NCI-H446 (cell line): ENCODE measurements at places on chromosomes 6 and 20.
A peak's percentile ranks its signal among the peaks of the same experiment; 100 is the strongest.

DNA sequence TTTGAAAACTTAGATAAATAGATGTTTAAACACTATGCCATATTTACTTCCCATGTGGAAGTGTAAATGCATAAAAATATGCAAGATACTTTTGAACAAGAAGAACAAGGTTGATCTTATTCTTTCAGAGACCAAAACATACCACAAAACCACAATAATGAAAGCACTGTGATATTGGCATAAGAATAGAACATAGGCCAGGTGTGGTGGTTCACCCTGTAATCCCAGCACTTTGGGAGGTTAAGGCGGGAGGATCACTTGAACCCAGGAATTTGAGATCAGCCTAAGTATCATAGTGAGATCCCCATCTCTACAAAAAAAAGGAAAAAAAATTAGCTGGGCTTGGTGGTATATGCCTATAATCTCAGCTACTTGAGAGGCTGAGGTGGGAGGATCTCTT lies 66.5 kb downstream of the KCNS1 start:
- no peak for DNase-seq

- DNase-seq: no peak
These were observed 246.5 kb downstream of the RIMS1 start for GRCh38 chr6:72132851-72133250.

DNA sequence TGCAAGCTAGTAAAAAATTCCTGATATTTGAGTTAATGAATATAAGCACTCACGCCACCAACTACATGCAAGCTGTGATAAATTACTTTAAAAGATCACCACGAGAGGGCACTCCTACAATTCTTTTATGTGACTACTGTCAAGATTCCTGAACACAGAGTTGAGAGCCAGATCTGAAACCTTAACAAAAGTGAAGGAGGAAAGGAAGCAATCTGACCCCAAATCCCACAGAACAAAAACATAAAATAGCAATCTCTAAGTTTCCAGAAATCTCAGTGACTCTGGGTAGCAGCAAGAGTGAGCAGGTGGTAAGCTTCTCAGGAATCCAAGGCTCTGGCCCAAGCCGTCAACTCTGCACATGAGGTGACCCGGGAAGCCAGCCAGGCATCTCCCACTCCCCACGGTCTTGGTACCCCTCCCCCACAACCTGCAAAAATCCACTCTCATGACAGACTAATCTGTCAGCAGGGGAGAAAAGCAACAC lies 55.1 kb downstream of the STAU1 start:
- peak; percentile 77 for DNase-seq

GRCh38 chr6:148203970-148204369 lies 138.7 kb upstream of the SASH1 start:
- DNase-seq: no peak

- no peak for DNase-seq
These were observed 124.0 kb downstream of the ZFAND3 start for GRCh38 chr6:37943436-37944058.

DNA sequence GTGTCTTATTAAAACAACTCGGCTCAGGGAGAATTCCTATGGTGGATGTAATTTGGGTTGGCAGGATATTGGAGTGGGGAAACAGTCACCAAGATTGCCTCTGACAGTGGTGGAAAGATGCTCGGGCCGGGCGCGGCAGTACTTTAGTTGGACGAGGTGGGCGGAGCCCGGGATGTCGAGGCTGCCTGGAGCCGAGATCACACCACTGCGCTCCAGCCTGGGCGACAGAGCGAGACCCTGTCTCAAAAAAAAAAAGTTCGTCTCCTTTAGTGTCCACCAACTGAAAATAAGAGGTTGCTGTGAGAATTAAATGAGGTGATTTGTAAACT lies 621 bp downstream of the NOL7 start:
- peak; percentile 33 for DNase-seq

- no peak for DNase-seq
These were observed 19.9 kb upstream of the BHLHE23 start for GRCh38 chr20:63026582-63027165.

DNA sequence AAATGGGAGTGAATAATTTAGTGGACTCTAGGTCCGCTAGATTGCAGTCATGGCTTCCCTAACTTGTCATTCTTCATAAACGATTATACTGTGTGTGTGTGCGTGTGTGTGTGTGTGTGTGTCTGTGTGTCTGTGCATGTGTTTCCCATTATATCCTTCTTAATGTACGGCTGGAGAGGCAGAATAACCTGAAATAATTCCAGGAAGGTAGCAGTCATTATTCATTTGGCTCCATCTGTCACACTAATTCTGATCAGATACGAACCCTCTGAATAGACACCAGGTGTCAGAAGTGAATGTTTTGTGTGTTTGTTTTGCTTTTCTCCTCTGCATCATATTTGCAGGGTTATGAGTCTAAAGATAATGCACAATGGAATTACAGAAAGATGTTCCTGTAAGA lies 372.9 kb downstream of the DOK5 start:
- no peak for DNase-seq

DNA sequence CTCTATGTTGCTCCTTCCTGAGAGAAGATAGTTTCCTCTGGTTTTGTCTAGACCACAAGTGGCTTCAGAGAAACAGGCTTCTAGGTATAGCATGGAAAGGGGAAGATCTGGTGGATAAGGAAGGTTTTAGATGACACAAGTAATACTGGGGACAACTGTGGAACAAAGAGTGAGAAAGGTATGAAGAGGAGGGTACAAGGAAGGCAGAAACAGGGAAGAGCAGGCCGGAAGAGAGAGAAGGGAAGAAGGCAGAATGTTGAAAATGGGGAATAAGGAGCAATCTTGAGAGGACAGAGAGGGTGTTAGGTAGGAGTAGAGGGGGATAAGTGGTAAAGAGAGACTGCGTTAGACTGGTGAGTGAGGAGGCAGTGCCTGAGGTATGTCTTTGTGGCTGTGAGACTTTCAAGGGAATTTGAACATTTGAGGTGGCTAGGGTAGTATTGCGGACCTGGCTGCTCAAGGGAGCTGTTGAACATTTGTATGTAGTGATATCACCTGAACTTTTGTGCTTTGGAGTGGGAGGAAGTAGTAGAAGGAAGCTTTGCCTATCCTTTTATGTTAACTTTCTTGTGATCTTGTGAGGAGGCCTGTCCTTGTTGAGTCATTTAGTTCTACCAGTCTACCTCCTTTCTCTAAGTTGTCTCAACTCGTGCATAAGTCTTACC lies 69.5 kb downstream of the FOXO3 start:
- DNase-seq: no peak

DNA sequence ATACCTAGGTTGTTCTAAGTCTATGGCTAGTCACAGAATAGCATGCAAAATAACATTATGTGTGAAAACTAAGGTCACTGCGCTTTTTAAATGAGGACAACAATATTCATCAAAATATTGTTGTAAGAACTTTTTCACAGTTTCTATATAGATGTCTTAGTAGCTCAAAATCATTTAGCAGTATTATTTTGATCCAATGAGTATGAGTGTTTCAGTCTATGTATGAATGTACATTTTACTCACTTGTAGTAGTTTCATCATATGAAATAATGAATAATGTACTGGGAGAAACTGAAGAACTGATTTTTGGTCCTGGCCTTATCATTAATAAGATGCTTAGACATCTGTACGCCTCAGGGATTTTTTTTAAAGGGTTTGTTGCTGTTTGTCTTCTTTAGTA lies 16.5 kb upstream of the TMEM30A start:
- no peak for DNase-seq

DNA sequence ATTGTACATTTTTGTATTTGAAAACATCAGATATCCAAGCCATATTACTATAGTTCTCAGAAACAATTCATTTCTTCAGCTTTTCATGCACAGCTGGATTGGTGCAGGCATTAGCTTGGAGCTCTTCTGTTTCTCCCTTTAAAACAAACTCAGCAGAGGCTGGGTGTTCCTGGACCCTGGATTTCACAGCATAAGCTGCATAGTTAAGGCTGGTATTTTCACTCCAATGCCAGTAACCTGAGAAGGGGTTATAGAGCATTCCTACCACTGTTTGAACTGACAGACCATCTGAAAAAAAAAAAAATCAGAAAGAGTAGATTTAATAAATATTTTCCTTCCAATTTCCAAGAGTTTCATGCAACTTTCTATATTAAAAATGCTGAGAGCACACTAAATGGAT lies 20.1 kb upstream of the FAXC start:
- no peak for DNase-seq

DNA sequence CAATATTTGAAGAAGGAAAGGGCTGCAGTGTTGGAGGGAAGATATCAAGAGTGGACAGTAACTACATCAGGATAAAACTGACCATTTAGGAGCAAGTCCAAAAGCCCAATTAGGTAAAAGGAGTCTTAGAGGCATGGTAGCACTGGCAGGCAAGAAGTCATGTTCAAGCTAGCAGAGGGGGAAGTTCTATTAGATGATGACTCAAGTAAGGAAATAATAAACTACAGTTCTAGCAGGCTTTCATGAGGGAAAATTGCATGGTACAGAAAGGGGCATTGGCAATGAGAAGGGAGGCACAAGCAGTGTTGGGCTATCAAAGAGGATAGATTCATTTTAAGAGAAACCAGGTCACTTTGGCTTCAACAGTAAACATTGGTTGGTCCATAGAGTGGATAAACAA lies 156.1 kb upstream of the PTPRK start:
- DNase-seq: no peak

GRCh38 chr6:113315165-113315564 lies 542.0 kb upstream of the MARCKS start:
- DNase-seq: no peak

DNA sequence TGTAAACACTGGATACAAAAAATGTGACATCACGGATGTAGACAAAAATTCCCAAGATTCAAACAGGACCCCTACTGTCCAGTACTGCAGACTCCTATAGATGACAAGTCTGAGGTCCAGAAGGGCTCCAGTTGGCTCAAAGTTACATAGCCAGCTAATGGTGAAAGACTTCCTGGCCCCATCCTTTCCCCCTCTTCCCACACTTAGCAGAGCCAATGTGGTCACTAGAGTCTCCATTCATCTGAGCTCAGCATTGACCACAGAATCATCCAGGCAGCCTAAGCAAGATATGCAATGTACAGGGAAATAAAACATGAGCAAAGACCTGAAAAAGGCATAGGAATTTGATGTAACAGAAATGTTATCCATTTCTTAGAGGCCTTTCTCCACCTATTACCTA lies 180.5 kb downstream of the ADAT2 start:
- DNase-seq: no peak

DNA sequence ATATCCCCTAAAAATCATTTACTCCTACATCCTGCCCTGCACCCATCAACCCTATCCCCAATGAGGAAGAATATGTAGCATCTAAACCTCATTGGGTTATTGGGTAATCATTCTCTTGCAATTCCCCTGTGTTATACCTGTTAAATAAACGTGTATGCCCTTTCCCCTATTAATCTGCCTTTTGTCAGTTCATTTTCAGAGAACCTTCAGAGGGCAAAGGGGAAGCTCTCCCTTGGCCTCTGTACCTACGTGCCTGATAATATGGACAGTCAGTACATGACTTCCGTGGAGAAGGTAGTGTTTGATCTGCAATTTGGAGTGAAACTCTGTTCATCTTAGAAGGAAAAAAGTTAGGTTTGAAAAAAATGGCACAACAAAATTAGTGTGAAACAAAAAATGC lies 173.5 kb upstream of the RUNX2 start:
- no peak for DNase-seq
